ENCODE measurements at places on chromosomes 7 and 10.

DNA sequence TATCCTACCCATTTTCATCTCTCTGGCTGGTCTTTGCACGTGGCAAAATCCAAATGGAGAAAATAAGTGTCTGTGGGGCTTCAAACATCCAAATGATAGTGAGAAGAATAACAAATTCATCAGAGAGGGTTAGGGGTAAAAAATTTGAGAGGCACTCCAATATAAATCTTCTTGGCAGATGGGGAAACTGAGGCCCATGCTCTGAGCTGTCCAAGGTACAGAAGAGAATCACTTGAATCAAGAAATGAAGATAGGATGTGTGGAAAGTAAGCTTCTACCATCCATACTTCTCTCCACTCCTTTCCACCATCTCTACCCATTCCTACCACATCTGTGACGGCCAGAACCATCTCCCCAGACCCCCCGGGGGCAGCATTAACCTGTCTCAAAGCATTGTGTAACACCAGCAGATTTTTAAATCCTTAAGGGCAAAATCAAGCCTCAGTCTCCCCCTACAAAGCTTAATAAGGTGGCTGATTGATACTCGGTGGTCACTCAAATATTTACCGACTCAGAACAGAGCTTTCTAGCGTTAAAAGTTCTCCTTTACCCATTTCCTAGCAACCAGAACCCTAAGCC, 818 bp downstream of the GOT1 start:
- peaks cover 21% of the 10 kb centered on the region for H3K4me1 ChIP-seq
- no peaks in the 10 kb centered on the region for H3K27me3 ChIP-seq
- H3K36me3 ChIP-seq, result peaks cover 34% of the 10 kb centered on the region
- H3K27ac ChIP-seq, result peak overlapping the region; percentile 93

DNA sequence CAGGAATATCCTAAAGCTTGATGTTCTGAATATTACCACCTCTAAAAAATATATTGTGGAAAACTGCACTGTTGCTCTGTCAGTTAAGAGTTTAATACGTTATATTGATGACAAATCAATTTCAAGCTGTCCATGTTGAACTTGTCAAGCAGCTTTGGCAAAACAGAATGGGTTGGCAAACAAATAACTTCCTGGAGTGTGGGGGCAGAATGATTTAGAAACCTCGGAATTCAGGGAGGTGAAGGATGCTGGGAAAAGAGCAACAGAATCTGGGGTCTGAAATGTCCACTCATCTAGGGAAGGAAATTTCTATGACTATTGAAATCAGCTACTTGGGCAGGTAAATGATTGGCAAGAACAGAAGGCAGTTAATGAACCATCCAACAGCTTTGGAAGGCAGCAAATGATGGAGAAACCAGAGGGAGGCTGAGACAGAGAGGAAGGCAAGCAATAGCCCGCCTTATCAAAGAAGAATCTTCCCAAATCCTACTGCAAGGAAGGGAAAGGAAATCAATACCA, 95.1 kb upstream of the PALS2 start:
- peak overlapping the region; percentile 5 for H3K4me3 ChIP-seq
- H3K27me3 ChIP-seq, result peaks cover 12% of the 10 kb centered on the region
- DNase-seq, result peak; percentile 42
- H3K27ac ChIP-seq, result peak overlapping the region; percentile 70
- H3K4me1 ChIP-seq, result peaks cover 14% of the 10 kb centered on the region
- H3K36me3 ChIP-seq, result no peaks in the 10 kb centered on the region

DNA sequence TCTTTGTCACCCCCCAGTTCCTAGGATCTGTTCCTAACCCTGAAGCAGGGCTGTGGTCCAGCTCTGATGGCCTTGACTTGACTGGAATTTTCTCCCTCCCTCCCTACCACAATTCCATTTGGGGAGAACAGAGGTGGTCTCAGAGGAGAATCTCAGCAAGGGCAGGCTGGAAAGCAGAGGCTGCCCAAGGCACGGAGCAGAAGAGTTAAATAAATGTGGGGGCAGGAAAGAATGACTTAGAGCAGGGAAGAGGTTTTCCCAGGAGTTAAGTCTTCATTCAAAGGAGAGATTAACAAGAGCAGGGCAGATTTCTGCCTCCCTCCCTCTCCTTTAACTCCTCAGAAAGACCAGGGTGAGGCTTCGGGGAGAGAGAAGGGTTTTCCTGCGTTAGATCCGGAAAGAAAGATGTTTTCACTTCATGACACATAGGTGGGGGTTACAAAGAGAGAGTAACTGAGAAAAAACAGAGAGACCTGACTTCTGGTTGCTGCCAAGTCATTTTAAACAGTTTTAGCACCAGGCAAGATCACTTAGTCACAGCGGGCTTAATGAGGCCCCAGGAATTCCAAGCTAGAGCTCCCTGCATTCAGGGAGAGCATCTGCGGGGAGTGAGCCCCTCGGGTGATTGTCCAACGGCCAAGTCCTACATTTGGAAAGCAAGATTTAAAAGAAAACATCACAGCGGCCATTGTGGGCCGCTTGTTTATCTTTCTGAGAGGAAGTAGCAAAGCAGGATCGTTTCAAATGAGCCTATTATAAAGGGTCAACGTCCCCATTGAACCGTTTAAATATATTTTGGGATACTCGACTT, 78.7 kb downstream of the ARHGAP22 start:
- no peaks in the 10 kb centered on the region for H3K36me3 ChIP-seq
- no peaks in the 10 kb centered on the region for H3K4me1 ChIP-seq

DNA sequence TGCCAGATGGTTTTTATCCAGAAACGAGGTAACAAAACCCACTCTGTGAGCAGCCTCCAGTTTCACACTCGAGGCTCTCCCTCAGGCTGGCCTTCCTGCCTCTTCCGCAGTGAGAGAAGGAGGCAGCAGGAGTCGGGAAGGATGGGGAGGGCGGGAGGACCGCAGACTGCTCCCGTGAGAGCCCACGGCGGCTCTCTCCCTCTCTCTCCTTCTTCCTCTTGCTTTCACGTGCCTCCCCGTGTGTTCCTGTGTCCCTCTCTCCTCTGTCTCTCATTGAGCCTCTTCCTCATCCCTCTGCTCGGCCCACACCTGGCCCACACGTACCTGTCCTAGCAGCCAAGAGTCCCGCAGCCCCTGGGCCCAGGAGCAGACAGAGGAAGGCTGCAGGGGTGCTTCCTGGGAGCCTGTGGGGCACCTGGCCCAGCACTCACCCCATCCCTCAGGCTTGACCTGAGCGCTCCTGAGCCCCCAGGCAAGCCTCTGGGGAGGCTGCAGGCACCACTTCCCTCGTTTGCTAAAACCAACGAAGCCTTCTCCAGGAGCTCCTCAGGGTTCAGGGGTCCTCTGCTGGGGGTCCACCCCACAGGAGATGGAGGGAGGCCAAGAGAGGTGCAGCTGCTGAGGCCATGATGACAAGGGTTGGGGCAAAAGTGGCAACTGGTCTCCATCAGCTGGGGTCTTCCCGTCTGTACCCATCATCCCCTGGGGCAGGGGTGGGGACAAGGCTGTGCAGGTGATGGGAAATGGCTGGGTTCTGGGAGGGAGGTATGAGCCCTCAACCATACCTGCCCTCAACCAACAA, 13.6 kb downstream of the SPOCK2 start:
- no peak overlapping the region for H3K27ac ChIP-seq
- H3K27me3 ChIP-seq, result no peaks in the 10 kb centered on the region
- DNase-seq, result no peak
- no peak overlapping the region for H3K4me3 ChIP-seq
- peaks cover 4% of the 10 kb centered on the region for H3K36me3 ChIP-seq

DNA sequence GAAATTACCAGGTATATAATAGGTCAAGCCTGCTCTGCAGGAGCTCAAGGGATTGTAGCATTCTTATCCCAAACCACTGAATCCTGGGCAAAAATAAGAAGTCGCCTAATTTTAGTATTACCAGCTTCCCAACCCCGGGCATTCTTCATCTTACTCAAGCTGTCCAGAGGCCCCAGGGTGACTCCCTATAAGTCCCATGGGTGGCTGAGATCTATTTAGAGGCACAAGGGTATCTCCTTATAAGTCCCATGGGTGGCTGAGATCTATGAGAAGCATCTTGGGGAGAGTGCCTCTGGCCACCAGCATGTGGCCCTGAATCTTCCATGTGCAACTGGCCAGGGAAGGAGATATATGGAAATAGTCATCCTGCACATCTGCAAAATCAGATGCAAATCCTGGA, 38.9 kb downstream of the PRSS2 start:
- peaks cover 47% of the 10 kb centered on the region for H3K4me1 ChIP-seq
- peaks cover 6% of the 10 kb centered on the region for H3K36me3 ChIP-seq
- no peak for DNase-seq
- peak overlapping the region; percentile 61 for H3K27ac ChIP-seq
- H3K27me3 ChIP-seq, result peaks cover 70% of the 10 kb centered on the region
- no peak overlapping the region for H3K4me3 ChIP-seq

- no peak for DNase-seq
- H3K4me1 ChIP-seq, result peaks cover 38% of the 10 kb centered on the region
- H3K27ac ChIP-seq, result no peak overlapping the region
- H3K36me3 ChIP-seq, result no peaks in the 10 kb centered on the region
Observed at GRCh38 chr10:50550291-50550839, 73.4 kb downstream of the SGMS1 start.

GRCh38 chr7:35762781-35763180, 38.1 kb upstream of the SEPTIN7 start:
- H3K36me3 ChIP-seq, result no peaks in the 10 kb centered on the region
- H3K27me3 ChIP-seq, result no peaks in the 10 kb centered on the region
- no peak for DNase-seq
- H3K4me3 ChIP-seq, result no peak overlapping the region

DNA sequence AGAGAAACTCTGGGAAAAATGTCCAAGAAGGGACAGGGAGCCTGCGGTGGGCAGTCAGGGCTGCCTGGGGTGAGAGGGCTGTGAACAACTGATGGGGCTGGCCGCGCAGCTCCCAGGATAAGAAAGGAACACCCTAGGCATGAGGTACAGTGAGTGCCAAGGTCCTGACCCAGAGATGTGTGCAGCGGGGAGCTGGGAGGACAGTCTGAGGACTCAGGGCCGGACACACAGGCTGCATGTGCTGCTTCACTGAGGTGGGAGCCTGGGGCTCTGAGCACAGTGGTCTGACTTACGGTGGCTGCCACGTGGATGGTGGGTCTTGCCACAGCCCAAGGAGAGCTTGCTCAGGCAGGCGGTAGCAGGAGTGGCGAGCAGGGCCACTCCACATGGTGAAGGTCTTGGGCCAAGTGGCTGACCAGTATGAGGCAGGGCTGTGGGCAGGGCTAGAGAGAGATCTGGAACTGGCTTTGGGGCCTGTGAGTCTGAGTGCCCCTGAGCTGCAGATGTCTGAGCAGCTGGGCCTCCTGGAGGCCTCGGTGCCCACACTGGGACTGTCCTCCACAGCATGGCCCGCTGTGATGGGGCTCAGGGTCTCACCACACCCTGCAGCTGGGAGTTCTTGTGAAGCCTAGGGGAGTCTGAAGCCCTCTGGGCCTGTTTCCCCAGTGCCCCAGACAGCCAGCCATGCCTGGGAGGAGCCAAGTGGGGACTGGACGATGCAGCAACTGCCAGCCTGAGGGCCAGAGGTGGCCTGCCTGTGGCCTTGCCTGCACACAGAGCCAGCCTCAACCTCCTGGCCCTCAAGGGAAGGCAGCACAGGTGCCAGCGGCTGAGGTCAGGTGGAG, 60.3 kb downstream of the RASGEF1A start:
- no peaks in the 10 kb centered on the region for H3K4me1 ChIP-seq
- no peaks in the 10 kb centered on the region for H3K36me3 ChIP-seq
- no peaks in the 10 kb centered on the region for H3K27me3 ChIP-seq
- DNase-seq, result no peak
- H3K27ac ChIP-seq, result no peak overlapping the region
- H3K4me3 ChIP-seq, result no peak overlapping the region

GRCh38 chr10:85600026-85600743, 766.4 kb downstream of the GRID1 start:
- no peak for DNase-seq
- H3K27ac ChIP-seq, result no peak overlapping the region
- H3K36me3 ChIP-seq, result no peaks in the 10 kb centered on the region
- H3K4me1 ChIP-seq, result no peaks in the 10 kb centered on the region
- H3K27me3 ChIP-seq, result no peaks in the 10 kb centered on the region

DNA sequence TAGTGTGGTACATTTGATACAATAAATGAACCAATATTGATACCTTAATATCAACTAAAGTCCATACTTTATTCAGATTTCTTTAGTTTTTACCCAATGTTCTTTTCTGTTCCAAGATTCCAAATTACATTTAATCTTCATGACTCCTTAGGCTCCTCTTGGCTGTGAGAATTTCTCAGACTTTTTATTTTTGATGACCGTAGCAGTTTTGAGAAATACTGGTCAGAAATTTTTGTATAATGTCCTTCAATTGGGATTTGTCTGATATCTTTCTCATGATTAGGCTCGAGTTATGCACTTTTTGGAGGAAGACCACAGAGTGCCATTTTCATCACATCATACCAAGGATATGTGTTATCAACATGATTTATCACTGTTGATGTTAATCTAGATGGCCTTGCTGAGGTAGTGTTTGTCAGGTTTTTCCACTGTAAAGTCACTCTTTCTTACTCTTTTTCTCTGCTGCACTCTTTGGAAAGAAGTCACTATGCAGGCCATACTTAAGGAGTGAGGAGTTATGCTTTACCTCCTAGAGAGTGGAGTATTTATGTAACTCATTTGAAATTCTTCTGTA, 12.9 kb upstream of the ENTPD1 start:
- no peaks in the 10 kb centered on the region for H3K36me3 ChIP-seq
- no peaks in the 10 kb centered on the region for H3K27me3 ChIP-seq
- H3K4me1 ChIP-seq, result no peaks in the 10 kb centered on the region
- H3K4me3 ChIP-seq, result no peak overlapping the region

DNA sequence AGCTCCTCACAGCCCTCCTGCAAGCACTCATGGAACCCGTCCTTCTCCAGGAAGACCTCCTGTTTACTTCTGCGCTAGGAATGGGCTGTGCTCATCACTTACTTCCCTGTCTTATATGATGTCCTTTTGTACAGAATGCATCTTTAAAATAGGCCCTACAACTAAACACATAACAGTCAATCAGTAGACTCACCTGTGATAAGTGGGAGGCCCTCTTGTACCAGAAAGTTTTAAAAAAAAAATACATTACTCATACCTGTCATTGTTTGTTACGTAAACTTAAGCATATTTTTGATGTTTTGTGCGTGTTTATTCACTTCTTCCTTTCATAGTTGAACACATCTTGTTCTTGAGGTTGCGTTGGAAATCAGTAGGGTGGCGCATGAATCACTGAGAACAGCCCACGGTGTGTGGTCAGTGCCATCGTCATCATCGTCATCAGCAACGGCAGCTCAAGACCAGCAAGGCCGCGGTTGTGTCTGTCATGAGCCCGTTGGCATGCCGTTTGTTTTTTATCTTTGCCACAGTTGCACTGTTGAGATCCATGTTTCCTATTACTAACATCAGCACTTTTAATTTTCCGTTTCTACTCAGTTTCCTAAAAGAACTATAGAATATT, 232.8 kb downstream of the MGMT start:
- H3K27me3 ChIP-seq, result no peaks in the 10 kb centered on the region
- H3K27ac ChIP-seq, result no peak overlapping the region
- H3K36me3 ChIP-seq, result no peaks in the 10 kb centered on the region
- no peak for DNase-seq
- H3K4me1 ChIP-seq, result no peaks in the 10 kb centered on the region

All from Calu3 (cell line).